Anterior cingulate cortex (tissue), 58 donors: ENCODE measurements at places on chromosomes 5 and 9.

- no peak for DNase-seq
Observed at GRCh38 chr5:153985498-153985897, 53.2 kb downstream of the FAM114A2 start.

DNA sequence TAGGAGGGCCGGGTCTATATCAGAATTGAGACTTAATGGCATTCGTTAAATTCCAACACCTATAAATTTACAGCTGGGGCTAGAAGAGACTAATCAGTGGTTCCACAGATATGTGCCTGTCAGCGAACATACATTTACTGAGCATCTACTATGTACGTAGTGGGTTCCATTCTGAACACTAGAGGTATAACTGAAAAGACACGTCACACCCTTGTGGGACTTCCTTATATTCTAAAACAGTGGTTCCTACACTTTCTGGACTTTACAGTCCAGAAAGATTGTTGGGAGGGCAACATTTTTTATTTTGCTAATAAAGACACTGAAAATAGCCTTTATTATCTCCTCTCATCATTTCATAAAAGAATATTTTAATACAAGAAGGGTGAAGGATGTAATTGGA lies 140.5 kb downstream of the SCAMP1 start:
- no peak for DNase-seq

DNA sequence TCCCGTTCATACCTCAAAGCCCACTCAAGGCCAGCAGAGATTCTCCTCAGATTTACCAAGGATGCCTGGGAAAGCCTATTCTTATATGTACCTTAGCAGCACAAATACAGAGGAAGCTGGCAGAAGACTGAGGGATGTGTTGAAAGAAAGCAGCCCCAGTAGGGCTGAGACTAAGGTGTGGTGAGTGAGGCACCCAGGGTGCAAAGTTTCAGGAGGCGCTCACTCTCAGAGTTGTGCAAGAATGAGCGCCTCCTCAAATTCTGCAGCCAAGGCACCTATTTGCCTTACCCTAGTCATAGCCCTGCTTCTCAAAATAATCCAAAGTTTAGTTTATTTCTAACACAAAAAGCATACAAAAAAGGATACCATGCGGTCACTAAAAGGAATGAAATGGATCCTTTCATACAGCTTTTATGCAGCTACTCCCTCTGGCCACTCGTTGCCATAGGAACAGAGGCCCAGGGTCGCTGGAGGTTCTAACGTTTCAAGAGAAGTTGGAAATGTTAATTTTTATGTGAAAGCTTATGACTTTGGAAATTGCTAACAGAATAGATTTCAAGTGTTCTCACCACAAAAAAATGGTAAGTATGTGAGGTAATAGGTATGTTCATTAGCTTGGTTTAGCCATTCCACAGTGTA lies 79.7 kb upstream of the SMIM23 start:
- no peak for DNase-seq

DNA sequence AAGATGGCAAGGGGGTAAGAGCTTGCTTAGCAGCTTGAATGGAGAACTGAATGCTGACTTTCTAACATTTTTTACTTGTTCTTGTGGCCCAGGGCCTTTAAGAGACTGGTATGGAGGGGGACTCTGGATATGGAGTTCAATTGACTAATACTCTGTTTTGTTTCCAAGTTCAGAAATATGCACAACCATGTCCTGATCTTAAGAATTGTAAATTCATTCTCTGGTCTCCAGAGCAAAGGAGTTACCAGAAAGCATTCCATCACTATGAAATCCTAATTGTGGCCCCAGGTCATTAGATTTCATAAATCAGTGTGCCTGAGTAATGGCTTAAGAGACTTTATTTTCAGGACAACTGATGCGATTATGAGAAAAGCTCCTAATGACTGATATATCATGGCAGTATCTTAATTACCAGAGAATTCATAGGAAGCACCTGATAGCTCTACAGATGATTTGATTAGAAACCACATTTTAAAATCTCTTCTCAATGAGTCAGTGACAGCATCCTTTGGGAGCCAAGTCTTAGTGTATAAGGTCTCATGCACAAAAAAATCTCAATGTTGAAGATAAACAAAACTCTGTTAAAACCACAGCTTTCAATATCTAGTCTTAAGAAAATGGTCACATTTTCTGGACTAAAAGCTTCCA lies 613.6 kb upstream of the KLF4 start:
- no peak for DNase-seq

GRCh38 chr5:43020399-43020746 lies 19.7 kb downstream of the ANXA2R start:
- DNase-seq: no peak

DNA sequence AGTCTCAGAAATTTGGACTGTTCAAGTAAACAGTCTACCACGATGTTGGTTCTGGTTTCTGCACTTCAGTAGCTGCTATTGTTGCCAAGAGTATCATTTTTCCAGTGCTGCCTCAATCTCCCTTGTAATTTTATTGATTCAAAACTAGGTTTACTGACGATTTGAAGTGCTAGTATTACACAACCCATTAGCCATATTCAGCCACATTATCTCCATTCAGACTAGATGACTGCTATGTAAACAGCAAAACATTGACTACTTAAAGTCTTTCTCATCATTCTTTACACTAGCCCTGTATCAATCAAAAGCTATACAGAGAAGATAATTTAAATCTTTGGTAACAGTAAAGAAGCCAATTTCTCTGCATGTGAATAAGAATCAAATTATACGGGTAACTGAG lies 102.0 kb upstream of the TSLP start:
- DNase-seq: no peak
